Activated CD4-positive, alpha-beta memory T cell treated with anti-CD3 and anti-CD28 coated beads, Interleukin-2, amount 10 ng/mL, durations not matched to agents 7 days and 5 days (primary cell): ENCODE measurements at places on chromosomes 5 and 9. TPM values are rescaled to one million over a fixed set of nuclear protein-coding genes. Genes with fewer than 3 reads are reported as not detected.

- DNase-seq: no peak
Measured at GRCh38 chr5:4942831-4943178, 197.3 kb upstream of the ADAMTS16 start.

The ANKRD34B gene
- not detected for total RNA-seq

The PRDM9 gene
- not detected for total RNA-seq

The PWWP2A gene
- 24.6 TPM for total RNA-seq

GRCh38 chr5:61465066-61465465 lies 133.0 kb downstream of the ZSWIM6 start:
- no peak for DNase-seq

- no peak for DNase-seq
Measured at GRCh38 chr5:134403951-134404350, 7.7 kb downstream of the CDKN2AIPNL start.

The SLC1A1 gene
- total RNA-seq: 0.23 TPM

DNA sequence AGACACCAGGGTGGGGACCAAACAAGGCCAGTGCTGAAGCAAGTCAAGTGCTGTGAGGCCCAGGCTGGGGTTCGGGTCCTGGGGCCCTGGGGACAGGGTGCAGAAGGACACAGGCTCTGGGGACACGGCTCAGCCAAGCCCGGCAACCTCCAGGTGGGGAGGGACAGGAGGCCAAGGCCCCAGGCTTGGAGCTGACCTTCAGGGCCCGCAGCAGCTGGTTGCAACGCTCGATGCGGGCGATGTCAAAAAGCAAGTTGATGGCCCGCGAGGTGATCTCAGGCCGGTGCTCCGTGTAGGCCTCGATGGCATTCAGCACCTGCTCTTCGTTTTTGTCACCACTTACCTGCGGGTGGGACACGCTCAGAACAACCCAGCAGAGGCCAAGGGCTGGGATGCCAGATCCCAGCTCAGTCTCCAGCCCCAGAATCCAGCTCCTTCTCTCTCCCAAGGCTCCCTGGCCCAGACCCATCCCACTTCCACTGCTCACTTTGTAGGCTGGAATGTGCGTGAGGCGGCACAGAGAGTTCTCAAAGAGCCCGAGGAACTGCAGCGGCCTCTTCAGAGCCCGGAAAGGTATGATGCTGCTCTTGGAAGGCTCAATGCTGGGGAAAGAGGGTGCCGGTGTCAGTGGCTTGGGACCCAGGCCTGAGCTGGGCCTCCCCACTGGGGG lies 20.7 kb downstream of the ZER1 start:
- no peak for DNase-seq

GRCh38 chr9:10773136-10773535 lies 160.3 kb upstream of the PTPRD start:
- no peak for DNase-seq

The ZNF484 gene
- 12.7 TPM for total RNA-seq

DNA sequence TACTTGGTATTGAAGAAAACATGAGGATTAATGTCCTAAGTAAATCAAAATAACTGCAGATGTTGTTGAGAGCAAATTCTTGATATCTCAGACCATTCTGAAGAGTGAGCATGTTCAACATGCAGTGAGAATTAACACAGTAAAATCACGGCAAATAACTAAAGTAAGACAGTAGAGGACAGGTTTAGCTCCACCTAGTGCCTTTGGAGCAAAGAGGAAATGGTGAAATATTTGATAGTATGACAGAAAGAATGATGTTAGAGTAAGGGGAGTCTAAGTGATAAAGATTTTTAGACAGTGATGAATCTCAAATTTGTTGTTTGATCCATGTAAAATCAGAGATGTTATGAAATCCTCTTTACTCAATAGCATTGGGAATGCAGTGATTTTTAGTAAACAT lies 424.2 kb downstream of the TMEM161B start:
- no peak for DNase-seq

DNA sequence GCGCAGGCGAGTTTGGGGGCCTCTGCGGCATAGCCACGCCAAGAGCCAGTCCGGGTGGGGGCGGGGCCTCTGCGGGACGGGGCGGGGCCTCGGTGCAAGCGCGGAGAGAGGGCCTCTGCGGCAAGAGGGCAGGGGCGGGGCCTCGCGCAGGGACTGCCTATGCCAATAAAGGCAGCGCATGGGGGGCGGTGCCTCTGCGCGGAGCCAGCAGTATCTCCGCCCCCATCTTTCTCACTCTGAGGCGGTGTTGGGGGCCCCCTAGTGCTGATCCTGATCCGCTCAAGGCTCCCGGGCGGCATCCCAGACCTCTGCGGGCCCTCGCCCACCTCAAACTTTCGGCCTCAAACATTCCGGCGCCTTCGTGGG lies 9.2 kb upstream of the GPRIN1 start:
- peak; percentile 83 for DNase-seq

The GFRA3 gene
- total RNA-seq: not detected

DNA sequence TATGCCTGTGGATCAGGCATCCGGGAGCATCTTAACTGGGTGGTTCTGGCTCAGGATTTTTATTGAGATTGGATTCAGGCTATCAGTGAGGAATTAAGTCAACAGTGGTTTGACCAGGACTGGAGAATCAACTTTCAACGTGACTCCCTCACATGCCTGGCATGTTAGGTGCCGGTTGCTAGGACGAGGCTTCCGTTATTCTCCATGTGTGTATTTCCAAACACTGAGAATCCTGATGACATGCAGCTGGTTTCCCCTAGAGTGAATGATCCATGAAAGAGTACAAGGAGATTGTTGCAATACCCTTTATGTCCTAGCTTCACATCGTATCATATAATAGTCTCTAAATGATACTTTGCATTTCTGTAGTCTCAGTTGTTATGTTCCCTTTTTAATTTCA lies 529.2 kb downstream of the ANXA1 start:
- DNase-seq: no peak

DNA sequence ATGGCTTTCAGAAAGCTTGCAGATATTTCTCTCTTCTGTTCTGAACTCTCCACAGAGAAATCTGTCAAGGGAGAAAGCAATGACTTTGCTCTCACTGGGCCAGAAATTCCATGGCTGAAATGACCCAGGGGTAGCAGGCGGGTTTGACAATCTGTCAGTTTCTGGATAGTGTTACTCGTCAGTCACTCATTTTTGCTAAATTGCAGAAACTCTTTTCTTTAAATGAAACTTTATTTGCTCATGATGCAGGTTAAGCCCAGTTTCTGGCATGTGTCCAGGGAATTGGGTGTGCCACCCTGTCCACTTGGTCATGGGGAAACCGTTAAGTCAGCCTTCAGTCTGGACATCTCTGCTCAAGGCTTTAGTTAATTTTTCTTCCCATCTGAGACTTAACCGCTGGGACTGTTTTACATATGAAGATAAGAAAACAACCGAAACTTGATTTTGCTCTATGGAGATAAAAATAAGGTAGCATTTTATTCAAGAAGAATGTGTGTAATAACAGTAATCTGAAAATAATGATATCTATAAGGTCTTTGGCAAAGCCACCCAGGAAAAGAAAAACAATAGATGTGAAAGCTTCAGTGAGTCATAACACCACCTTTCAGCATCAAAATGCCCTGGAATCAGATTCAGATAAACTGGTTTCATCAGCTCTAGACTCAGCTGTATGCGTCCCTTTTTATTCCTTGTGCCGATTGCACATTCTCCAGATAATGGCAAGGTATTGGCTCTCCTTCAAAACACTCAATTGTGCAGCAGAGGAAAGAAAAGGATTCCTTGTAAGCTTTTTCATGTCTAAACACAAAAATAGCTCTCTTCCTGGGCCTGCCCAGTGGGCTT lies 308.3 kb downstream of the ZSWIM6 start:
- no peak for DNase-seq

- no peak for DNase-seq
Measured at GRCh38 chr9:85716031-85716877, 25.5 kb downstream of the AGTPBP1 start.

- DNase-seq: no peak
Measured at GRCh38 chr5:65137631-65138030, 344.1 kb downstream of the ADAMTS6 start.

DNA sequence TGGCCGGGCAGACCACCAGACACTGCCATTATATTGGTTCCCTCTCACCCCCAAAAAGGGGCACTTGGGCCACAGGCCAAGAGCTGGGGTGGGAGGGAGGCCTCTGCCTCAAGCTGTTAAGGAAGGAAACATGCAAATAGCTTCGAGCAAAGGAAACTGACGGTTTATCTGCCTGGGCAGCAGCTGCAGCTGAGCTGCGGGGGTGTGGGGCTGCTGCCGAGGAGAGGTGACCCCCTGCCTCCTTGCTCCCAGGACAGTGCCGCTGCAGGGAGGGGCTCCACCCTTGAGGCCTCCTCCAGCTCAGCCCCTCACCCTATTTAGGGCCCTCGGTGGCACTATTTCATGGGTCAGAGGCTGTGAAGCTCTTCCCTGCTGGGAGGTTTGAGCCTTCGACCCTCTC lies 789 bp downstream of the DOK3 start:
- DNase-seq: no peak

The TLX3 gene
- not detected for total RNA-seq

- DNase-seq: no peak
Measured at GRCh38 chr9:110124439-110124838, 83.5 kb downstream of the C9orf152 start.

- DNase-seq: no peak
Measured at GRCh38 chr5:174731214-174732035, 7.0 kb downstream of the MSX2 start.

The PPP2R2B gene
- total RNA-seq: 2.7 TPM

- DNase-seq: no peak
Measured at GRCh38 chr5:34020726-34021125, 12.9 kb upstream of the AMACR start.

DNA sequence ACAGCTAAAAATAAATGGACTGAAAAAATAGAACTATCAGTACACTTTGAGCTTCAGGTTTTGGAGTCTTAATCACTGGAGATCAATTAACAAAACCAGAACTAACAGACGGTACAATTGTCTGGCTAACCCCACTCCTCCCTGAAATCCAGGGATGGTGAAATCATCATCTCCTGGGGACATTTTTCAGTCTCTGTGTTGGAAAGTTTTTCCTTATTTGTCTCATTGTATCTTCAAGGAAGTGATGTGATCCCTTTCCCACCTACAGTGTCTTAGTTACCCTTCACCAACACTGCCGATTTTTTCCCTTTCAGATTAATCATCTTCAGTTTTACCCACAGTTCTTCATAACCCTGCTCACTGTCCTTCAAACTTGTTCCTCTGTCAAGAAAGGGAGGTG lies 81.9 kb downstream of the MAP1B start:
- DNase-seq: no peak

The POU5F2 gene
- 0.68 TPM for total RNA-seq

DNA sequence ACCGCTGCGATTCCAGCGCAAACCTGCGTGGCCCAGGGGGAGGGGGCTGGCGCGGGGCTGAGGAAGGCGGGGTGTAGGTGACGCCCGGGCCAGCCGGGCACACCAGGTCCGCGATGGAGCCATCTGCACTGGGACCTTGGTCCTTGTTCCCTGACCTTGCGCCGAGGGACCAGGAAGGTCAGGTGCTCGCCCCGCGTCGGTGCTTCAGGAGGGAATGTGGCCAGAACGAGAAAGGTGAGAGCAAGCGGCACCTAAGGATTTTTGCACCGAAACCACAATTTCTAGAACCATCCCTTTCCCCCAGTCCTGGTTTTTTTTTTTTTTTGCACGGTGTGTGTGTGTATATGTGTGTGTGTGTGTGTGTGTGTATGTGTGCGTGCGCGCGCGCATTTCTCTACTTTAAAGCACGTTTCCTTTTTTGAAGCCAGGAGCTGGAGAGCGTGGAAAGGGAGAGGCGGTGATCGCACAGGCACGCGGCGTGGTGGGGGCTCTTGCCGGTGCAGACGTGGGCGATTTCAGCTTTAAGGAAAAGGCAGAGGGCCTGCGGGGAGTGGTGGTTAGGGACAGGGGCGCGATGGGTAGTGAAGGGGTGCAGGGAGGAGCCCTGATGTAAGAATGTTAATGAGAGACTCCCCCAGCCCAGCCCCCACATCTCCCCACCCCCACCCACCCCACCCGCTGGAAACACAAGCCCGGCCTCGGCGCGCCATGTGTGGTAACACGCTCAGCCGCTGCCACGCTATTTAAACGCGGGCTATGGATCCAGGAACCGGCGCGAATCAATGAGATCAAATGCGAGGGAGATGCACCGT lies at the start of gene NPR3:
NPR3 (plus strand) TSS at position 772 of the 812 bp plus-strand sequence. CDS start 456 bp downstream, outside the sequence.
- no peak for DNase-seq

DNA sequence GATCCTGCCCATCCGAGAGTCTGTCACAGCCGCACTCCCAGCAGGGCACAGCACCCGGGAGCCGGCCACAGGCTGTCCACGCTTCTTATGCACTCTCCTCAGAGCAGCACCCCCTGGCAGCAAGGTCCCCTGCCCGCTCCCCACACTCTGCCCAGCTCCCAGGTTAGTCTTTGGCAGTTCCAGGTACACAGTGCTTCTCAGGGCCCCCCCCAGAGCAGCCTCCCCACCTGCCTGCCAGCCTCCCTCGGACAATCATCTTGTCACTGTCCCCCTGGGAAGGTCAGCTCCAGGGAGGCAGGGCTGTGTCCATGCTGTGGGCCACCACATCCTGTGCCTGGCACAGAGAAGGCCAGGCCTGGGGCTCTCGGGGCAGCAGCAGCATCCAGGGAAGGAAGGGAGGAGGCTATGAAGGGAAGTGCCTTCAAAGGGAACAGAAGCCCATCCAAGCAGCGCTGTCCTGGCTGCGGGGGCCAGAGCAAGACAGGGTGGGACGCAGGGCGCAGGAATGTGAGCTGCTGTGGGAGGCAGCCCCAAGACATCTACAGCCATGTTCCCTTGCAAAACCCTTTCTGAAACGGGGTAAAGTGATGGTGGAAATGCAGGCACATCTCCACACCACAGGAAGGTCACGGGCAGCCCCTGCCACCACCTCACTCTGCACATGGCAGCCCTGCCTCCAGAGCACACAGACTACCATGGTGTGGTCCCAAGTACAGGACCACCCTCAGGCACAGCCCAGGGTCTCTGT lies 68.6 kb upstream of the ADAMTS2 start:
- peak; percentile 9 for DNase-seq

DNA sequence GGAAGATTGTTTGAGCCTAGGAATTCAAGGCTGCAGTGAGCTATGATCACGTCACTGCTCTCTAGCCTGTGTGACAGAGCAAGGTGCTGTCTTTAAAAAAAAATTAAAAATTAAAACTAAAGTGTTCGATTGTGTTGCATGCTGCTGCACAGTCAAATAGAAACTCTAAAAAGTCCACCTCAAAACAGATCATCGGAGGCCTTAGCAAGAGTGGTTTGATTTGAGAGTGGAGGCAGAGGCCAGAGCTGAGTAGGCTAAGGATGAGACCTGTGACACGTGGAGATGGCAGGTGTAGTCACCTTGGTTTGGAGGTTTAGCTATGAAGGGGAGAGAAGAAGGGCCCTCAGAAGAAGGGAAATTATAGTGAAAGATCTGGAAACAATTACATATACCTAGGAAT lies 2.8 kb upstream of the PTPDC1 start:
- no peak for DNase-seq

DNA sequence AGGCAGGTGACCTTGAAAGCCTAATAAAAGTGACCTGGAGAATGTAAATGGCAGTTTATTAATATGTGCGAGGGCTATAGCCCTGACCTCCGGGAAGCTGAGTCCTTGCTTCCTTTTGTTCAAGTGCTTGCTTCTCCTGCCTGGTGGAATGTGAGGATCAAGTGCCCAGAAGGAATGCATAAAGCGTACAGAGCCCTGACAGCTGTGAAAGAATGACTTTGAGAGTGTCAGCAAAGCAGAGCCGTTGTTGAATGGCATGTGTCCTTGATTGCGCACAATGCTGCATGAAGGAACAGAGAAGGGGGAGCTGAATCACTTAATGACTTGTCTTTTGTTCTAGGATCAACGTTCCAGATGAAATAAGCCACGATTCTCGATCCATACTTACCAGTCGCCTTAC lies 133.0 kb downstream of the SLF1 start:
- no peak for DNase-seq

- peak; percentile 53 for DNase-seq
Measured at GRCh38 chr5:107486489-107486888, 184.2 kb downstream of the EFNA5 start.
